Head of caudate nucleus (tissue), 42 donors: ENCODE measurements at places on chromosomes 6 and 20.

GRCh38 chr20:43255877-43256276 lies 66.2 kb upstream of the PTPRT start:
- no peak for DNase-seq

GRCh38 chr20:31849306-31849930 lies 4.0 kb upstream of the FOXS1 start:
- no peak for DNase-seq

DNA sequence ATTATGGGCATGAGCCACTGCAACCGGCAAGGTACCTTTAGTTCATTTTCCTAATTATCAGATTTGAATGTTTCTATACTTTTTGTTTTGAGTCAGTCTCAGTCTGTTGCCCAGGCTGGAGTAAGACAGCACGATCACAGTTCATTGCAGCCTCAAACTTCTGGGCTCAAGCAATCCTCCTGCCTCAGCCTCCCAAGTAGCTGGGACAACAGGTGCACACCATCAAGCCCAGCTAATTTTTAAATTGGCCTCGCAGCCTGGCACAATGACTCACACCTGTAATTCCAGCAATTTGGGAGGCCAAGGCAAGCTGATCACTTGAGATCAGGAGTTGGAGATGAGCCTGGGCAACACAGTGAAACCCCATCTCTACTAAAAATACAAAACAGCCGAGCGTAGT lies 24.4 kb downstream of the STAU1 start:
- no peak for DNase-seq

DNA sequence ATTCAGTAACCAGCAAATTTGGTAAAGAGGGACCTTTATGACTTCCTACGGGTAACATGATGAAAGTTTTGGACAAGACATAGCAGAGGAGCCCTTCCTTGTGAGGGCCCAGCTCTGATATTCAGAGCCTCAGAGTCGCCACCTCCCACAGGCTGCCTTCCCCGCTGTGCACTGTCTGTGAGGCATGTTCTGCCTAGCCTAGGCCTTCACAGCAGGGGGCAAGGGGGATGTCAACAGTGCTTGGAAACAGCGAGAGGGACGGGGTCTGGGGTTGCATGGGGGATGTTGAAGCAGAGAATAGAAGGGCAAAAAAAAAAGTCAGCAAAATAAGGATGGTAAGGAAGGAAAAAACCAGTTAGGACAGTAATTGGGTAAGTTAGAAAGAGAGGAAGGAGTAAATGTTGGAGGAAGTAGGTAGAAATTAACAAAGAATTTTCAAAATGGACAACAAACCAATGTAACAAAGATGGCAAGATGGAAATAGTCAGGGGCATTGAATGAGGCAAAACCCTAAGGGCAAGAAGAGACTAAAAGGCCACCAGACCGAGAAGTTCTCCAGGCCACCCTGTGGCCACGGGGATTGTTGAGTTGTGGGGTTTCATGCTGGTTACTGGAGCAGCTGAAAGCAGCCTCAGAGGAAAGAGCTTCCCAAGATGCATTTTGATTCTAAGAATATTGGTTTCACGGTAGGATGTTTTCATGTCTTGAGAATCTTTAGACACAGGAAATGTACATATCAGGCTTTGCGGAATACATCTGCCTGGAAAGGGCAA lies 139.8 kb downstream of the LY86 start:
- DNase-seq: no peak

- no peak for DNase-seq
These were observed 57.4 kb upstream of the PROKR2 start for GRCh38 chr20:5374171-5374570.

DNA sequence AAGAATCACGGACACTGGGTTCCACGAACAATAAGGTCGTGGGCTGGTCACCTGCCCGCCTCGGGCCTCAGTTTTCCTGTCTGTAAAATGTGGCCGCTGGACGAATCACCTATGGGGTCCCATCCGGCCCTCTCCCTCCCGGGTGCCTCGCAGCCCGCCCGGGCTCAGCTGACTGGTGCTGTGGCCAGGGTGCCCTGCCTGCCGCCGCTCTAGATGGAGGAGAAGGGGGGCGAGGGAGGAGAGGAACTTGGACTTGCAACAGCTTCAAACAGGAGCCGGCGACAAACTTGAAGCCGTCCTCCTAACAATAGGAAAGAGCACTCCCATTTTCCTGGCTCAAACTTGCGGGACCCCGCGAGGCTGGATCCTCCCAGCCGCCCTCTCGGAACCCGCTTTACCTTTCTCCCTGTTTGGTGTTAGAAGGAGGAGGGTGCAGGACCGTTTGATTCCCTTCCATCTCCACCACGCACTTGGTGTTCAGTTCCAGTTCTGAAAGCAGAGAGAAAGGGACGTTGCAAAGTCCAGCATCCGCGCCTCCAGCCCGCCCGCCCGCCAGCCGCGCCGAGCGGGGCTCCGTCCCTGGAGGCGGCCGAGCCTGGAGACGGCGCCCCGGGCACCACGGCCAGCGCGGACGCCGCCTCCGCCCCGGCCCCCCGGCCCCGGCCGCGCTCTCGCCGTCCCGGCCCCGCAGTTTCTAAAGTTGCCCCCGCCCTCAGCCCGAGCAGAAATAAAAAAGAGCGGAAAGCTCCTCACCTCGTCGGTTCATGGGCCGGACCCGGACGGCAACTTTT lies 584 bp downstream of the KIF13A start:
- peak; percentile 80 for DNase-seq

DNA sequence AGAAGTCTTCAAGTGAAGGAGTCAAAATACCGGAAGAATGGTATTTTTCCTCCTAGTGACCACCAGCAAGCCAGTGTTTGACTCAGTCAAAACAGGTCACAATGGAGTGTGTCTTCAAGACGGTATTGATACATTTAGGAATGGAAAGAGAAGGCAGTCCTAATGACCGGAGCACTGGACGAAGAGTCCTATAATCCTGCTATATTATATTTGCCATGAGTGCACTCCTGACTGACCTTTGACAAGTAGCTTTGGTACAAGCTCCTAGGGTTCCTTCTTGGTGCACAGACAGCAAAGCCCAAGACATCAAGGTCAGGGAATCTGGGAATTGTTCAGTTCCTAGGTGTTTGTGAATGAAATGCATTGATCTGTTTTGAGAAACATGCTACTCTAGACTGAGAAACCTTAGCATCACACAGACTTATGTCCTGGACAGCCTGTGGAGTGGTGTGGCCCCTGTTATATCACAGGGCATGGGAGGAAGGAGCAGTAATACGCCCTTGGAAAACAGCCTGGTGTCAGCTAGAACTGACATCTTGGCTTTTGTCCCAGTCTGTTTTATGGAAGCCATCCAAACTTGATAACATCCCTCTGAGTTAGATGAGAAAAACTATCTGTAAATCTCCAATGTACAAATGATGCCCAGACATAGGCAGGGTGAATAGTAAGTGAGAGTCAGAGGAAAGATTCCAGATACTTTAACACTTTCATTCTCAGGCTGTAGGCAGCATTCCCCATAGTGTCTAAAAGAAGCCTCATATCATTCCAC lies 18.5 kb downstream of the NOX3 start:
- no peak for DNase-seq

GRCh38 chr6:87897663-87898062 lies 150.0 kb upstream of the SPACA1 start:
- no peak for DNase-seq

GRCh38 chr20:39849664-39850063 lies 839.4 kb downstream of the MAFB start:
- peak; percentile 51 for DNase-seq

GRCh38 chr6:36559011-36559793 lies 11.9 kb upstream of the STK38 start:
- no peak for DNase-seq

DNA sequence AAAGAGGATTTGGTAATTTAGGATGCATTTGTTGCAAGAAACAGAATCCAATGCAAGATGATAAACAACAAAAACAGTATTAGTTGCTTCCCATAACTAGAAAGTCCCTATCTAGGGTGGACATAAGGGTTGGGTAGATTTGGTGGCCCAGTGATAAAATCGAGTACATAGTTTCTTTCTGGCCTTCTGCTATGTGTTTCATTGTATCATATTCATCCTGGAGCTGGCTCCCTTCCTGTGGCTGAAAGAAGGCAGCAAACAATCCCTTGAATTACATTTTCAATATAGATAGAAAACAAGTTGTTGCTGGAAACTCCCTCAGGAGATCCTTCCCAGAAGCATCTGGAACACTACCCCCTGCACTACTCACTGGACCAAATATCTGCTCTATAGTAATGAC lies 135.1 kb downstream of the ID4 start:
- DNase-seq: no peak

DNA sequence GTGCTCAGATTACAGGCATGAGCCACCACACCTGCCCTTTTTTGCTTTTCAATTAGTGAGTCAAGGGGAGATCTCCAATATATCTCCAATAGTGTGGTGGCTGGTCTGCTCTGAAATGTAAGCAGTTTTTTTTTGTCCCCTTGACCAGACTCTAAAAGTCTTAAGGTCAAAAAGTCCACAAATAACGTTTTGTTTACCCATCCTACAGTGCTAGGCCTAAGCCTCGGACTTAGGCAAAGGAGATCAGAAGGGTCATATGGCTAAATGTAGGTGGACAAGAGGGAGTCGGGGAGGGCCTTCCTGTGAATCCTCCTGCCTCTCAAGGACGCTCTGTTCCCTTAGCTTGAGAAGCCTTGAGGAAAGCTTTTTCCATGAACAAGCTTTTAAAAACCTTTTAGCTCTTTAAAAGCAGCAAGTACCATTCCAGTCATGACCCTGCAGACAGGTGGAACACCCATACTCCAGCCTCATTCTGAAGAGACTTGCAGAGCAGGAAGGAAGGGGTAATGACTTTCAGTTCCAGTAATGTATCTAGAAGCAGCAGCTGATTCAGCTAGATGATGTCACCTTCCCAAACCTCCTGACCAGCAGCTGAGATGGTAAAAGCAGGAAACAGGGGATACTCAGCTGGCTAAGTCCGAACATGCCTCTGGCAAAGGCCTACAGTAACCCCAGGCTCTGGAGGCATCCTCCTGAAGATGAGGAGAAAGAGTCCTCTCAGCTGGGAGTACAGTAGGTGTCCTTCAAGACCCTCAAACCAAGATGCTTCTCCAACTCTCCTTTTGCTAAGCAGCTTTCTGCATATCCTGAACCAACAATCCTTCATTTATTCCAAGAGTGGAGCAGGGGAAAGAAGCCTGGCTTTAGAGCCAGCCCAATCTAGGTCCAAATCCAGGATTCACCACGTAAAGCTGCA lies 23.6 kb downstream of the BCL2L1 start:
- DNase-seq: peak; percentile 61

DNA sequence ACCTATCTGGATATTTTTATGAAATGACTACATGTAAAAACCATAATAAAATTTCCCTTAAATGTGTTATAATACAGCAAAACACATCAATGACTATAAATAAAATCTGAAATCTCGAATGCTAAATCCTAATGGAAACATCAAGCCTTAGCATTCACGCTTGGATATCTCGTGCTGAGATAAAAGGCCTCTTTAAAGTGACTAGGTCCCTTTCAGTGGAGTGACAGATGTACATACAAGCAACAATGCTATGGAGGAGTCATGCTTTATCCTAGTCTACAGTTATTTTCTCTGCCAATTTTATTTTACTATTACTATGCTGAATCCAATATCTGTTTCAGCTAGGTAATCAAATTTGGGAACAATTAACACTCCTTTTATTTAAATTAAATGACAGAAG lies 72.4 kb downstream of the MAP3K7 start:
- no peak for DNase-seq

- DNase-seq: peak; percentile 61
These were observed 96.5 kb downstream of the HFE start for GRCh38 chr6:26183581-26184366.

- no peak for DNase-seq
These were observed 188.2 kb downstream of the PRKN start for GRCh38 chr6:162539321-162539720.

- DNase-seq: no peak
These were observed 8.6 kb downstream of the BYSL start for GRCh38 chr6:41929924-41930323.

- DNase-seq: peak; percentile 53
These were observed 66.3 kb downstream of the SMOC2 start for GRCh38 chr6:168507297-168507696.

DNA sequence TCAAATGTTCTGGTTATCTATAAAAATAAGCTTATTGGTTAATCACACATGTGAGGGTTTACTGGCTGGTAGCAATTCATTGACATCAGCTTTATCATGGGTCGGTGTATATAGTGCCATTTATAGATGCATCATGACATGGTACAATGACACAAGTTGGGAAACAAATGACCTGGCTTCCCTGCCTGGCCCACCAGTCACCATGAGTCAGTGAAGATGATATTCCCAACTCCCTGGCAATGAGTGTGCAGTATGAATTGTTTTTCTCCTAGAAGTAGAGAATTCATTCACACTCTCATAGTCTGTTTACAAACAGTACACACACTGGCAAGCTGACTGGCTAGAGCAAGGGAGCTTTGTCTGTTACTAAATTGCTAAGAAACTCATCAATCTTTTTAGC lies 37.2 kb upstream of the CALHM6 start:
- no peak for DNase-seq

- DNase-seq: no peak
These were observed 262.4 kb downstream of the PLCB1 start for GRCh38 chr20:8394308-8394945.

DNA sequence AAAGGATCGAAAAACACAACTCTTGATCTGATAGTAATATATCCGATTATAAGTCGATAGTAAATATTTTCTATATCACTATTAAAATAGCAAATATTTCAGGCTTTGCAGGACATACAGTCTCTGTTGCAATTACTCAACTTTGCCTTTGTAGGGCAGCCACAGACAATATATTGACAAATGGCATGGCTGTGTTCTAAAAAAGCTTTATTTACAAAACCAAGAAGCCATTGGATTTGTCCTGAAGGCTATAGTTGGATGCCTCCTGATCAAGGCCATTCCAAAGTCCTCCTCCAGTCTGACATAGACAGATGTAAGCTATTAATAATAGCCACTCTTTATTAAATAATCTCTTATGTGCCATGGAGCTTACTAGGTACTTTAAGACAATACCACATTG lies 5.9 kb downstream of the OCSTAMP start:
- no peak for DNase-seq

DNA sequence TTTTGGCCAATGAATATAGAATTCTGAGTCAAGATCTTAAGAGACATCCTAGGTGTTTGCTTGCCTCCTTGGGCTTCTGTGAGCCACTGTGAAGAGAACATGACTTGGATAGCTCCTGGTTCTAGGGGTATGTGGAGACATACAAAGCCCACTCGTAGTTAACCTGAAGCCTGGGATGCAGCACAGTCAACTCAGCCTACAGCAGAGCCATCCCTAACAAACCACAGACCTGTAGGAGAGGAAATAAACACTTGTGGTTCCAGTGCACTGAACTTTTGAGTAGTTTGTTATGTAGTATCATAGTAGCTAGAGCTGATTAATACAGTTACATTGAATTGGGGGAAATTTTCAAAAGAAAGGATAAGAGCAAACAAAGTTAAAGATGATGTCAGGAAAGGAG lies 474.4 kb upstream of the HSF2 start:
- DNase-seq: no peak
